Fibroblast of skin of abdomen (primary cell): ENCODE measurements at places on chromosomes 3 and 15.

DNA sequence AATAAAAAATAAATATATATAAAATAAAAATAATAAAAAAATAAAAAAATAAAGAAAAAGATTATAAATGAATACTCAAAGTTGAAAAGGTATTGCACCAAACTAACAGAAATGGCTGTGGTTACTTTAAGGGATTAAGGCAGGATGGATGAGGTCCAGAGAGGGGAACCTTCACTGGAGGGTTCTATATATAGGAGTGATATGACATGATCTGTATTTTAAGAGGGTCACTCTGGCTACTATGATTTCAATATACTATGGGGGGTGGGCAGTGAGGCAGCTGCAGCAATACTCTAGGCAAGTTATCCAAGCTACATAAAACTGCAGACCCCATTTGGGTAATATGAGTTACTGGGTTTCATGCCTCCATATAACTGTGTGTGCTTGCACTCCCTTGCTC lies 24.6 kb downstream of the ACAD11 start:
- DNase-seq, result no peak

- DNase-seq, result peak; percentile 85
These were observed 781 bp upstream of the DAG1 start for GRCh38 chr3:49469037-49469935.

DNA sequence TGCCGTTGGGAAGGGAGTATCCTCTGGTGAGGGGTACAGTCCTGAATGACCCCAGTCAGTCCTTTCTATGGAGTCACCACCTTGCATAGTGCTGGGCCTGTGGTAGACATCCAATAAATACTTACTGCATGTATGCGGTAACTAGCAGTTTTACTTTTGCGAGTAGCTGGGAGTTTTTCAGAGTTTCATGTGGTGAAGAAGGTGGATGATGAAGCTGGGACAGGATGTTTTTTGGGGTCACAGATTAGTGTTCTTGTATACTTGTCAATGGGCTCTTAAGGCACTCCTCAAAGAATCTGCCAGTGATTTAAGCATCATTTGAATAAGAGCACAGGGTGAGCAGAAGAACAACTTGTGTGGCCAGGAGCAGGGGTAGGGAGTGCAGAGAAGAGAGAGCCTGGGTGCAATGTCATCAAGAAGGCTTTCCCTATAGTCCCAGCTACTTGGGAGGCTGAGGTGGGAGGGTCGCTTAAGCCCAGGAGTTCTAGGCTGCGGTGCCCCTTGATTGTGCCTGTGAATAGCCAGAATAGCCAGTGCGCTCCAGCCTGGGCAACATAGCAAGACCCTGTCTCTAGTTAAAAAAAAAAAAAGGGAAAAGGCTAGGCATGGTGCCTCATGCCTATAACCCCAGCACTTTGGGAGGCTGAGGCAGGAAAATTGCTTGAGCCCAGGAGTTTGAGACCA lies 22.1 kb downstream of the PPCDC start:
- DNase-seq, result no peak

- DNase-seq, result no peak
These were observed 221.3 kb upstream of the UBE2E2 start for GRCh38 chr3:22981861-22982260.

- DNase-seq, result no peak
These were observed 1.5 kb upstream of the RASSF1 start for GRCh38 chr3:50341996-50342650.

DNA sequence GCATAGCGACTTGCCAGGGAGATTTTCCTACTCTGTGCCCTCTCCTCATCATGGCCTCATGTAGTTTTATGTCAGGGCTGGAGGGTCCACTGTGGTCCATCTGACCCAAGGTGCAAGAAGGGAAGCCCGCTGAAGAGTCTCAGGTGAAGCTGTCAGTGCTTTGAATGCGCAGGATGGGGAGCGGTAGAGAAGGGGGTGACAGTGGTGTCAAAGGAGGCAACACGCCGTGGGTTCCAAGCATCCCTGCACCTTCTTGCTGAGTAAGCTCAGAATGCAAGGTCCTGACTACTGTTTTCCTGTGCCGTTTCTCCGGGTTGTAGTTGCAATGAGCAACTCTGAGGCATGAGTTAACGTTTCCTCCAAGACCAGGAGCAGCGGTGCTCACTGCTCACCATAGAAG lies 44.9 kb upstream of the RAB6B start:
- no peak for DNase-seq

- DNase-seq, result no peak
These were observed 47.7 kb downstream of the MECOM start for GRCh38 chr3:169615833-169616232.

DNA sequence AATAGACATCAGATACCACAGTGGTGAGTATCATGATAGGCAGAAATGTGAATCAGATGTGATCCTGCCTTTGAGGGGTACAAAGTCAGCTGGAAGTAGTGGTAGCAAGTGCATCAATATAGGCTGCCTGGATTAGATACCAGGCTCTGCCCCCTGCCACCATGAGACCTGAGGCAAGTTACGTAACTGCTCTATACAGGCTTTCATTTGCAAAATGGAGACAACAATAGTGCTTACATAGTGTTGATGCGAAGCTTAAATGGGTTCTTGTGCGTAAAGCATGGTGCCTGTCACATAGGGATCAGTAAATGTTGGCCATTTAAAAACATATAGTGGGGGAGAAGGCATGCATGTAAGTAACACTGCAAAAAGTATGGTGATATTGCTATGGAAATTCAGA lies 158.0 kb downstream of the RYR3 start:
- no peak for DNase-seq

GRCh38 chr15:48955967-48956366 lies 7.8 kb downstream of the SHC4 start:
- DNase-seq, result no peak

DNA sequence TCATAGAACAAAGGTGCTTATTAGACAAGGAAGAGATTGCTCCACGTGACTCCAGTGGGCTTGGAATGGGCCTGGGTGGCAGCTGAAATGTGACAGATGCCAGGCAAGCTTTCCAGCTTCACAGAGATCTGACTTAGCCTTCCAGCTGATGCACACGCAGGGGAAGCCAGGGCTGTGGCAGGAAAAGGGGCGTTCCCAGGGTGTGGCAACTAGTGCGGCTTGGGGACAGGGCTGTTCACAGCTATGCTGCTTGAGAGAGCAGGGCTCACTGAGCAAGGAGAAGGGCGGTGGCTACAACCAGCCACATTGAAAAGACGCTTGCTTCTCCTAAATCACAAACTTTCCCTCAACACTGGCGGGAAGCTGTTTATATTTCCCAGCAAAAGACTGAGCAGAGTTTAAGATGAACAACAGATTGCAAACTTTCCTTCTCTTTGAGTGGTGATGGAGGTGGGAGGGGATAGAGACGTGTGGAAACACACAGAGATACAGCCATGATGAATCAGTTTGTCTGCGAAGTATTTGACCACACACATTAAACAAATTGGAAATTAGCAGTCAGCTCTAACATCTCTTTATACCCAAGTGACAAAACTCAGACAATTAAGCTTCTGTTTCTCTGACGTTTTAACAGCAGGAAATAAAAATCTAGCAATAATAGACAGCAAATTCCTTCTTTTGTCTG lies 127.5 kb downstream of the BDH1 start:
- peak; percentile 71 for DNase-seq

DNA sequence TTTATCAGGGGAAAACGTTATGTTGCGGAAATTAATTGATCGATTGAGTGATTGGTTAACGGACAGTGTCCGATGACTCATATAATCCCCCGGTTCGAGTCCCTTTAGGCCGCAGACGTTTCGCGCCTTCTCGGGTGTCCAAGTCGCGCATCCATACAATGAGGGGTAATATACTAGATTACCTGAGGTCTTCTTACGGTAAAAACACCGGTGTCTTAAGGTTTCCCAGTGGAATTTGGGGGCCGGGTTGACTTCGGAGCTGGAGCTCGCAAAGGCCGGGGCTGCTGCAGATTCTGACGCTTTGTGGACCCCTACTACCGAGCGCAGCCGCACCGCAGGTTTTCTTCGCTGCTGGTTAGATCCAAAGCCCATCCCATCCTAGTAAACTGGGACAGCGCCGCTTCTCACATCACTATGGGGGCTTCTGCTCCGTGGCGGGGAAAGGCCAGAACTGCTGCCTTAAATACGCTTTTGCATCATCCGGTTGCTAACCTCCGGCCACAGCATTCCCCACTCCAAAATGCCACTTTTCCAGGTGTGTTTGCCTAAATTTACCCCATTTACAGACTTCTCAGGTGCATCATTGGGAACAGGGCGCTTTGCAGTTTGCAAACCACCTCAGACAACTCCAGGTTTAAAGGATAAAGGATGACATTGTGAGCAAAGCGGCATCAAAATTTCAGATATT lies 858 bp upstream of the SACM1L start:
- peak; percentile 35 for DNase-seq

GRCh38 chr3:46483825-46484224 lies 14.0 kb upstream of the RTP3 start:
- DNase-seq, result no peak

DNA sequence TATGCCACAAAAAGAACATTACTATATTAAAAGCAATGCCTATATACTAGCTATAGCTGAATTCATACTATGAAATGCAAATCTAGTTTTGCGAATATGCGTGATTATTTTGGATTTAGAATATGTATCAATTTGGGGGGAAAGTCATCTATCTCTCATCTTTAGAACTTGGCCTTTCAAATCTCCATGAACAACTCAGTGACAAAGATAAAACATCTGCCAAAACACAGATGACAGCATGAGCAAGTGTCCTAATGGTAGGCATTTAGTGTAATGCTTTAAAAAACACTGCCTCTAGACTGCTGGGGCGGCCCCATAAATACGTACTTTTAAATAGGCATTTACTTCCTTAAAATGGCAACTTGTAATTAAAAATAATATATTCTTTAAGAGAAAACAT lies 2.7 kb downstream of the CD47 start:
- DNase-seq, result no peak

DNA sequence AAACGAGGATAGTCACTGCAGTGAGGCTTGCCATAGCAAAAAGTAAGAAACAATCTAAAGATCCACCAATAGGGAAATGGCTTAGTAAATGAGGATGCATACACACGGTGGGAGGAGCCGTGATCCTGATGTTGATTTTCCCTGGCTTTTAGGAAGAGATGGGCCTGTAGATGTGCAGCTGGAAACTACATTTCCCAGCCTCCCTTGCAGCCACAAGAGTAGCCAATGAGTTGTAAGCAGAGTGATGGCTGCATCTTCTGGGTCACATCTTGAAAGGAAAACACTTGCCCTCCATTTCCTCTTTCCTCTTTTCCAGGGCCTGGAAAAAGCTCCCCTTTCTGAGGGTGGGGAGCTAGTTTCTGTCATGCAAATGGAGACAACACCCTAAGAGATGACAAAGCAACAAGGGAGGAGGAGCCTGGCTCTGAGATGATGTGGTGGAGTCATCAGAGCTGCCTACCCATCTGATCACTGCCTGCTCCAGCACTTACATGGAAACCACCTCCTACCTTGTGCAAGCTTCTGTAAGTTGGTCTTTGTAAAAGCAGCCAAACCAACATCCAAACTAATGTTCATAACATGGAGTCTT lies 139.1 kb downstream of the TLE3 start:
- DNase-seq, result no peak

DNA sequence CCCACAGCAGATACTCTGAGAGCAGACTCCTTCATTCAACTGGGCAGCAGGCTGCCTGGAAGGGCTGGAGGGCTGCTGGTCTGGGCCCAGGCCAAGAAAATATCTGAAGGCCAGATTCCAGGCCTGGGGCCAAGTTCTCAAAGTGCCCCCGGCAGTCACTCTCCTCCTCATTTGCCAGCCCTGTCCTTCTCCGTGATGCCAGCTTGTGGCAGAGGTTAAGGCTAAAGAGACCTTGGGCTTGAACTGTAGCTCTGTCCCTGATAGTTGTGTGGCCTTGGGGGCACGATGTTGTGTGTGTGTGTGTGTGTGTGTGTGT lies 39.0 kb downstream of the FAM3D start:
- DNase-seq, result no peak

DNA sequence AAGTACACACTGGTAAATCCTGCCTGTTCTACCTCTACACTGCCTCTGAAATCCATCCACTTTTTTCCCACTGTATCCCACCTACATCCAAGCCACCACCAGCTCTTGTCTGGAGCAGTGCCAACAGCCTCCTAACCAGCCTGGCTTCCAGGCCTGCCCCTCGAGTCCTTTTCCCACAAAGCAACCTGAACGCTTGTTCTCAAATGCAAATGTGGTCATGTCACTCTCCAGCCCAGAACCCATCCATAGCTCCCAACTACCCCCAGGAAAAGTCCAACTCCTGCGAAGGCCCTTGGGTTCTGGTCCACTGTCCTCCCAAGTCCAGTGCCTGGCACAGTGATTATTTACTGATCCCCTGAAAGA lies 83.8 kb downstream of the SEMA5B start:
- DNase-seq, result no peak

GRCh38 chr3:129233538-129233937 lies 15.9 kb upstream of the COPG1 start:
- no peak for DNase-seq

- DNase-seq, result no peak
These were observed 63.7 kb upstream of the PLCL2 start for GRCh38 chr3:16821053-16821452.

DNA sequence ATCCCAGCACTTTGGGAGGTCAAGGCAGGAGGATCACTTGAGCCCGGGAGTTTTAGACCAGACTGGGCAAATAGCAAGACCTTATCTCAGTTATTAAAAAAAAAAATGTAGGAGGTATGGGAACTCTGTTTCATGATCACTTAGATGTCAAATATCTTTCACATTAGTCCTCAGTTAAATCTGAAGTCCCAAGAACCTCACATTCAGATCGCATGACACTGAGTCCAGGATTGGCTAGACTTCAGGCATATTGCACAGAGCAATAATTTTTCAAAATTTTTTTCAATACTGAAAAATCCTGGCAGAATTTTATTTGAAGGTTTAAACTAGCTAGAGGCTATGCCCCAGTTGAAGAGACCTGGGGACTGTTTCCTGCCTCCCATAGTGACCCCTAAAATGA lies 56.3 kb upstream of the ZNF148 start:
- DNase-seq, result peak; percentile 64

DNA sequence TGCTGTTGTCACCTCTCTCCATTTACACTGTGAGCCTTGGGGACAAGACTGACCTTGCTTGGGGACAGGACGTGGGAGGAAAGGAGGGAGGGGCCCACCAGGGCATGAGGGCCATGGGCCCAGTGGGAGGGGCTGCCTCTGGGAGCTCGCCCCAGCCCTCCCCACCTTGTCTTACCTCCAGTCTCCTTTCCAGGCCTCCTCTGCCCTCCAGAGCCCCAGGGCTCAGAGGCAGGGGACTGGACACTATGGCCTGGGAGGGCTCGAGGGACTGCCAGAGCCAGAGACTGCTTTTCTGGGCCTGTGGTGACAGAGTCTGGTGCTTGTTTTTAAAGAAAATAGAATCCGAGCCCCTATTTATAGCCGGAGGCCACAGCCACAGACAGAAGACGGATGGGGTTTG lies 10.2 kb downstream of the CSPG4 start:
- no peak for DNase-seq

DNA sequence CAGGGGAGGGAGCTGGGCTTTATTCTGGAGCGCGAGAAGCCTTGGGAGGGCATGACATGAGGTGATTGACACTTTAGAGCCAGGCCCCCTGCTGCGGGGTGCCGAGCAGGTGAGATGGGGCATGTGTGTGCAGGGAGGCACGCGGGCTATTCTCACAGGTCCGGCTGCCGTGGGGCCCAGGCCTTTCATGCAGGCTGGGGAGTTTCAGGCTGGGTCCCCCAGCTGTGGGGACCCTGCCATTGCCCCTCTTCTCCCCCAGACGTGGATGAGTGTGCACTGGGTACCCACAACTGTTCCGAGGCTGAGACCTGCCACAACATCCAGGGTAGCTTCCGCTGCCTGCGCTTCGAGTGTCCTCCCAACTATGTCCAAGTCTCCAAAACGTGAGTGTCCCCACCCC lies 87.3 kb downstream of the FBLN2 start:
- no peak for DNase-seq
